ENCODE measurements at places on chromosomes 5 and 9.
A peak's percentile ranks its signal among the peaks of the same experiment; 100 is the strongest.

GRCh38 chr9:137074657-137075274 is 2.6 kb upstream of the UAP1L1 start:
- no peak for DNase-seq

DNA sequence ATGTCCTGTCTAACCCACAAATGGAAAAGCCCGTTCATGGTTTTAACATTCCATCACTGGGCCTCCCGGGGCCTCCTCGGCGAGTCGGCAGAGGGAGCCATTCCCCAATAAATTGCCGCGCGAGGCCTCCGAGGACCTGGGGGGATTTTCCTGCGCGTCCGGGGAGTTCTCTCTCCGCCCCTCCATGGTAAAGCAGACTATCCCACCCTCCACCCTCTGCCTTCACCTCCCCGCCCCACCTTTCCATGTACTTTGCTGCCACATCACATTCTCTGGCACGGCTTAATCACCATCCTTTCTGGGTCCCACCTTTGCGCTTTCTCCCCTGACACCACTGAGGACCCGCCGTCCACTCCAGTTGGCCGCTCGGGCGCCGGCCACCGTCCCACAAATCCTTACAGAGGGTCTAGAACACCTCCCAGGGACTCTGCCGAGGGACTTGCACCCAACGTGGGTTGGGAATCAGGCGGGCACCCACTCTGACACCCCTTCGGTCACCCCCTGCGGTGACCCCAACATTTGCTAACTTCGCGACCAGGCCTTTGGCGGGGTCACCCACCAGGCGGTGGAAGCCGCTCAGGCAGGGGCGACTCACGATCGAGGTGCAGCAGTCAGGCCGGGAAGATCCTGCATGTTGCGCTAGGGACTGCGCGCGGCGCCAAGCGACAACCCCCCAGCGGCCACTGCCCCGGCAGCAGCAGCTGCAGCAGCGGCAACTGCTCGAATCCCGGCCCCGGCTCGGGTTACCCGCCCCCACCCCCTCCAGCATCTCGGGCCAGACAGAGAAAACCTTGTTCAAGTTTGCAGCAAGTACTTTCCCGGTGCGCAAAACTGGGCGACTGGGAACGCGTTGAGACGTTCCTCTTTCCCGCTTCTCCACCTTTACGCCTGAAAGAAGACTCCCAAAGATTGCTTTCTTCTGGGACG is at the start of gene MEGF10:
Gene MEGF10, plus strand, starts transcription at position 778 of the 927 bp plus-strand sequence. CDS start 40,513 bp downstream, outside the sequence.
- DNase-seq, result no peak

GRCh38 chr5:35919191-35919590 is 19.2 kb downstream of the CAPSL start:
- no peak for DNase-seq

GRCh38 chr9:14517154-14517906 is 175.9 kb downstream of the ZDHHC21 start:
- no peak for DNase-seq

DNA sequence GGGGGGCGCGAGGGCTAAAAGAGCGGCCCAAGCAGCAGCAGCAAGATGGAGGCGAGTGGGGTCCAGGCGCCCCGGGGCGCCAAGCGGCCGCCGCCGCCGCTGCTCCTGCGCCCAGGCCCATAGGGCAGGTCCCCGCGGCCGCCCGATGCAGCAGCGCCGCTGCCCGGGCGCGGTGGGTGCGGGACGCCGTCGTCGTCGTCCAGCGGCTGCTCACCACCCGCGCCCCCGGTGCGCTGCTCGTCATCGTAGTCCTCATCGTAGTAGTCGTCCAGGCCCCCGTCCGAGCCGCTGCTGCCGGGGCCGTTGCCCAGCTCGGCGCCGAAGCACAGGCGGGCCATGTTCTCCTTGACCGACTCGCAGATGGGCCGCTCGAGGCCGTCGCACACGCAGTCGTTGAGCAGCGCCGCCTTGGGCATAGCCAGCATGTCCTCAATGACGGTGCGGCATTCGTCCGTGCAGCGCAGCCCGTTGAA is 1.5 kb downstream of the GAS1 start:
- DNase-seq, result no peak

GRCh38 chr9:107334103-107334776 is 51.2 kb downstream of the RAD23B start:
- no peak for DNase-seq

- no peak for DNase-seq
These were observed 6.4 kb upstream of the JMY start for GRCh38 chr5:79229357-79230174.

DNA sequence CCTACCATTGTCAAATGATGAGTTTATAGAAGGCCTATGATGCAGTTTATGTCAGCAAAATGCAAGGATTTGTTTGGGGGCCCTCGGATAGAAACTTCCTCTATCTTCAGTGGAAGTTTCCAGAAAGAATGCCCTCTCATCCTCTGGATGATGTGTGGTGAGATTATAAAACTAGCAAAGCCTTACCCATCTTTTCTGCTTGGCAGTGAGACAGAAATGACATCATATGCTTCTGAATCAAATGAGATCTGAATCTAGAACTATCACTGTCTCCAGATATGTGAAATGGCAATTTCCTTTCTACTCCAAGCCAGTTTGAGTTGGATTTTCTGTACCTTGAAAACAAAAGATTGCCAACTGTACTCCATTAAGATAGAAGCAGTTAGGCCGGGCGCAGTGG is 60.4 kb upstream of the CKMT2 start:
- no peak for DNase-seq

DNA sequence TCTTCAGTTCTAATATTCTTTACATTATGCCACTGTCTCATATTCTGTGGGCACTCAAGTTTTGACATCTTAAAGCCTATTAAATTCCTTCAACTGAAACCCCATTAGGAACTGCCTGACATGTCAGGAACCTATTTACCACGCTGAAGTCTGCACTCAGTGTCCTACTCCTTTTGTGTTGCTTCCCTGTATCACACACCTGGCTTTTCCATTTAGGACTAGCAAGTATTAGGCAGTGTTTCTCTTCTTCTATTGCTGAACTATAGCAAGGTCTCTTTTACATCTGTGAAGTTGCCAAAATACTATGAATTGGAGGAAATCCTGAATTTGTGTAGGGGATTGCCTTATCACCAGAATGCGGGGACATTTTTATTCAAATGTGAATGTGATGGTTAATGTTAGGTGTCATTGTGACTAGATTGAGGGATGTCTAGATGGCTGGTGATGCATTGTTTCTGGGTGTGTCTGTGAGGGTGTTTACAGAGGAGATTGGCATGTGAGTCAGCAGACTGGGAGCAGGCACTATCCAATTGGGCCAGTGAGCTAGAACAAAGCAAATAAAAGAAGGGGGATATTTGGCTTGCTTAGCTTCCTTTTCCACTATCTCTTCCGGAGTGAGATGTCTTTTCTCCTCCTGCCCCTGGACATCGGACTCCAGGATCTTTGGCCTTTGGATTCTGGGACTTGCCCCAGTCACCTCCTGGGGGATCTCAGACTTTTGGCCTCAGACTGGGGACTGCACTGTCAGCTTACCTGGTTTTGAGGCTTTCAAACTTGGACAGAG is 21.2 kb upstream of the VCAN start:
- no peak for DNase-seq

DNA sequence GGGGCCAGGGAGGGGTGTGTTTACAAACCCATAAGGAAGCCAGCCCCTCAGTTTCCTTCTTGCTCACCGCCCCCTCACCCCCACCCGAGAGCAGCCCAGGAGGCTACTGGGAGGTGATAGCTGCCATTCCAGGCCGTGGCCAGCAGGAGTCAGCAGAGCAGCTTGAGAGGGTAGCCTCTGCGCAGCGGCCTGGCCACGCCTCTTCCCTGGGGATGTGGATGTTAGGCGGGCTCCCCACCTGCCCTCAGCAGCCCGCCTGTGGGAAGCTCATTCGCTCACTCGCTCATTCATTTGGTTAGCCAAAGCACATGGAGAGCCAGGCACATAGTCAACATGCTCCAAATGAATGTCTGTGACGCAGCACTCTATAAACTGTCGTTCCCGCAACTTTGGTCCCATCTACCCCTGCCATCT is 6.1 kb upstream of the DPM2 start:
- DNase-seq, result peak; percentile 45

DNA sequence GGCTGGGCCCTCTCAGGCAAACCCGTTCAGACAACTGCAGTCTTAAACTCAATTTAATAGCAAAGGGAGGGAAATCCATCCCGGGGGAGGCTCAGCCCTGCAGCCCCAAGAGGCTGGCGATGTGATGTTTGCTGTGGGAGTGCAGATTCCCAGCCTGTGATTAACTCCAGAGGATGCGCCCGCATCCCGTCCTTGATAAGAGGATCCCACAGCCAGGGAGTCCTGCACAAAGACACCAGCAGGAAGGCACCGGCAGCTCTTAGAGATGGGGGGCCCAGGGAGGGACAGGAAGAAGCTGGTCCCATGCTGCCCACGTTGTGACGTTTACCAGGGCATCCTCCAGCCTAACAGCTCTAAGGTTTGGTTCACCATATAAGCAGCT is 64.7 kb downstream of the MRPL36 start:
- no peak for DNase-seq

GRCh38 chr9:112795921-112796320 is 45.4 kb downstream of the SNX30 start:
- DNase-seq, result no peak

DNA sequence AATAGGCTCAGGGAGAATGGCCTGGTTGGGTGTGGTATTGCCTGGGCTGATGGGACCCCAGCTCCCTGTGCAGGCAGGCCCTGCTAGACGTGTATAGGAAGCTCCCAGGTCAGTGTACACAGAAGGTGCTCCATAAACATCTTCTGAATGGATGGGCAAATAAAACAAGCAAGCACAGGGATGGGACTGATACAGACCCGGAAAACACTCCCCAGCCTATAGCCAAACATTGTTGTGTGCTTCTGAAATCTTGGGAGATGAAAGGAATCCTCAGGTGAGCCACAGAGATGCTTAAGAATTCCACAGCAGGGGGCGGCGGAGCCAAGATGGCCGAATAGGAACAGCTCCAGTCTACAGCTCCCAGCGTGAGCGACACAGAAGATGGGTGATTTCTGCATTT is 151.8 kb downstream of the ENTREP1 start:
- DNase-seq, result no peak

DNA sequence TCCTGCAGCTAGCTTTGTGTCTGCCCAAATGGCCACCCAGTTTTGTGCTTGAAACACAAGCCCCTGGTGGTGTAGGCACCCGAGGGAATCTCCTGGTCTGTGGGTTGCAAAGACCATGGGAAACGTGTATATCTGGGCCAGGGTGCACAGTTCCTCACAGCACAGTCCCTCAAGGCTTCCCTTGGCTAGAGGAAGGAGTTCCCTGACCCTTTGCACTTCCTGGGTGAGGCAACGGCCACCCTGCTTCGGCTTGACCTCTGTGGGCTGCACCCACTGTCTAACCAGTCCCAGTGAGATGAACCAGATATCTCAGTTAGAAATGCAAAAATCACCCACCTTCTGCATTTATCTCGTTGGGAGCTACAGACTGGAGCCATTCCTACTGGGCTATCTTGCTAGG is 865.0 kb upstream of the ACO1 start:
- no peak for DNase-seq

- no peak for DNase-seq
These were observed 101.7 kb downstream of the BNC2 start for GRCh38 chr9:16768816-16769215.

GRCh38 chr5:34022121-34022705 is 14.4 kb upstream of the AMACR start:
- no peak for DNase-seq

DNA sequence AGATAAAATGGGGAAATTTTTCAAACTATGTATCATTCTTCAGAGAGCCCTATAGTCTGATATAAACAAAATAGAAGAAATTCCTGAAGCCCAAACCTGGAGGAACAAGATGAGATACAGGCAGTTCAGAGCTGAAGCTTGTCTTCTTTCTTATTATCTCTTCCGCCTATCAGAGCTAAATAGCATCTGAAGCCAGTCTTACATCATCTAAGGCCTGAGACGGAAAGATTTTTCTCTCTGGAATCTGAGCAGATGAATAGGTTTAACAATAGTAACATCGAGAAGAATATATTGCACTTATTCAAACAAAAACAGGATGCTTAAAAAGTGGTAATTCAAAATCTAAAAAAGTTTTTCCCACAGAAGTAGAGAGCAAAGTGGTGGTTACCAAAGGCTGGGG is 59.8 kb downstream of the LPAR1 start:
- DNase-seq, result no peak

GRCh38 chr5:163995206-163995605 is 489.8 kb downstream of the MAT2B start:
- DNase-seq, result no peak

Measured in activated naive CD4-positive, alpha-beta T cell (primary cell).